ENCODE measurements at places on chromosomes 3 and 15.

GRCh38 chr15:74402873-74403587 lies 30.7 kb downstream of the SEMA7A start:
- peak; percentile 78 for DNase-seq

DNA sequence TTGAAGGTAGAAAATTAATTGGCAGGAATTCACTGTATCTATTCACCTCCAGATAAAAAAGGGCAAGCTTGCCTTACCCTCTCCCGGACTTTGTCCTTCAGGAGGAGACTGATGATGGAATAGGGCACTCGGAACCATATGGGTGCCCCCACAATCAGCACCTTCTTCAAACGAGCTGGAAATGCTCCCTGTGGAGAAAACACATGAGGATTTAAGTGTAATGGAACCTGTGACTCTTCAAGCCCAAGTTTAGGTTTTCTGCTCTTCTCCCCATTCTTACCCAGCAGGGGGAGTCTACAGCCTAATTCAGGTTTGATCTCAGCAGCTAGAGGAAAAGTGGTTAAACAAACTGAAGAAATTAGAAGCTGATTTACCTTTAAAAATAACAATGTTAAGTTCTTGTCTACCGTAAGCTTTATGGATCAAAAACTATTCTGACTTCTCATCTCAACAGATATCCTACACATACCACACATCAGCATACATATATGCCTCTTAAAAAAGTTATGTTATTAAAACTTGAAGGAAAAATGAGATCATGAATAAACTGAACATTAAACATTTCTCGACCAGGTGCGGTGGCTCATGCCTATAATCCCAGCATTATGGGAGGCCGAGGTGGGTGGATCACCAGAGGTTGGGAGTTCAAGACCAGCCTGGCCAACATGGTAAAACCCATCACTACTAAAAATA lies 57.5 kb upstream of the SIN3A start:
- DNase-seq: peak; percentile 20

DNA sequence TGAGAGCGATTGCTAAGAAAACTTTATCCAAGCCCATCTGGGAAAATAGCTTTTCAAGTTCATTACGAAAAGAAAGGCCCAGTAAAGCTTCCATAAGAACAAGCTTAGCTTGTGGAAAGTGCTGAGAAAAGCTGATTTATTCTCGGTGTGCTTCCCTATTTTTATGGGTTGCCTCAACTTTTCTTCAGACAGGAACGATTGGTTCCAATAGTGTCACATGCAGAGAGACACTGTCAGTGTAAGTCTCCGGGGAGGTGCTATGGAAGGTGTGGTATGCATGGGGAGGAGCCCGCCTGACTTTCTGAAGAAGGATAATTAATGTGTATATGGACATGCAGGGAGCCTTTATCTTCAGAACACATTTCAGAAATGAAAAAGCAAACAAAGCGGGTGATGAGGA lies 177.2 kb downstream of the SSR3 start:
- DNase-seq: no peak

- no peak for DNase-seq
Observed at GRCh38 chr3:142664311-142664710, 59.5 kb upstream of the TRPC1 start.

DNA sequence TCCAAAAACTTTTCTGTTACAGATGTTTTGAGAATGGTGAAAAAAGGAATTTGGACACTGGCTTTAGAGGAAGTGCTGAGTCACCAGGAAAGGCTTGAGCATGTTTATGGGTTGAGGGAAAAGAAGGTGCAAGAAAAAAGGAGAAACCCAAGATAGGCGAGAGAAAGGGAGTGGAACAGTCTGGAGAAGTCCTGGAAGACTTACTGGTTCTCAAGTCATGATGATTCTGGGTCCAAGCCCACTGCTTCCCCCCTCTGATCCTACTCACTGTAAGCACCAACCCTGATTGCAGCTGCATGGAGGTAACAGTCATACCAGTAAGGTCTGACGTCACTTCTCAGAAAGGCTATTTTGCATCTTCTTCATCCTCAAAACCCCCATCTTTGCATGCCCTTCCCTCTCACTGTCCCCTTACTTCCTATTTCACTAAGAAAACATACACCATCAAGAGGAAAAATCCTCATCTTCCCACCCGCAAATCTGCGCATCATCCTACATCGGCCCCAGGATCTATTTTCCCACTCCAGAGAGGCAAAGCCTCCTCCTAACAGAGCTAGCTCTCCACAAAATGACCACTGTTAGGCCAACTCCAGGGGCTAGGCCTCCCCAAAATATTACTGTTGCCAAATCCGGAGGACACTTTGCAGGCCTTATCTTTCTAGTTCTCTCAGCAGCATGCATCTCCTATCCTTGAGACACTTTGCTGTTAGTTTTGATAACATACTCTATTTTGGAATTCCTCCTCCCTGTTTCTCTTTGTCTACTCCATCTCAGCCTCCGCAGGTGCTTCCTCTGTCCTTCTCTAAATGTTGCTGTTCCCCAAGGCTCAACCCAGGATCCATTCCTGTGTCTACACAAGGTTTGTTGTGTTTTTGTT lies 3.2 kb upstream of the ATP13A3 start:
- no peak for DNase-seq

DNA sequence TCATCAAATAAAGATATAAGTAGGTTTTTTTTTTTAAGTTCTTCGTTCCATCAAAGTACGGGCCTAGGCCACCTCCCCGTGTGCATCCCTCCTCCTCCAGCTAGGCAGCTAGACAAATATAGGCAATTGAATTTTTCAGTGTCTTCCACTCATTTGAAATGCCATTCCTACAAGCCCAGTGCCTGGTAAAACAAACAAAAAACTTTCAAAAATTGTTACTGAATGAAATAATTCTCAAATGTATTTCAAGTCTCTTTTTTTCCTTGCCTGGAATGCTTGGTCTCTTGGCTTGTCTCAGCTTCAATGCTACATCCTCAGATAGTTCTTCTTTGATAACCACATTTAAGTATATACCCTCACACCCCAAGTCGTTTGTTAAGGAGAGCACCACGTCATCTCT lies 3.8 kb downstream of the EIF2AK4 start:
- no peak for DNase-seq

DNA sequence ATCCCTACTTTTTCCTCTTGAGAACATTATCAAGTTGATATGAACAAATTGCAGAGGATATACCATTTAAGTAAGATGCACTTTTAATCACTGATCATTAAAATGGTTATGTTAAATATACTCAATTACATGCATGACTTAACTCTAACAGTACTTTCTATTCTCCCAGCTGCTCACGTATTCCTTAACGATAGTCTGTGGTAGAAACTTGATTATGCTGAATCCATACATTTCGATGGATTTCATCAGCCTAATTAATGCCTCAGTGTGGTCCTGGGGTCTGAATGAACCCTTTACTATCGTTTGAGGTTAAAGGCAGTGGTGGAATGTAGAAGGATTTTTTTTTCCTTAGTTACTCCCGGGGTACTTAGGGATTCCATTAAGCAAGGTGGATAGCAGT lies 18.6 kb downstream of the SOX2 start:
- no peak for DNase-seq

- no peak for DNase-seq
Observed at GRCh38 chr15:90558171-90558573, 28.4 kb downstream of the CRTC3 start.

DNA sequence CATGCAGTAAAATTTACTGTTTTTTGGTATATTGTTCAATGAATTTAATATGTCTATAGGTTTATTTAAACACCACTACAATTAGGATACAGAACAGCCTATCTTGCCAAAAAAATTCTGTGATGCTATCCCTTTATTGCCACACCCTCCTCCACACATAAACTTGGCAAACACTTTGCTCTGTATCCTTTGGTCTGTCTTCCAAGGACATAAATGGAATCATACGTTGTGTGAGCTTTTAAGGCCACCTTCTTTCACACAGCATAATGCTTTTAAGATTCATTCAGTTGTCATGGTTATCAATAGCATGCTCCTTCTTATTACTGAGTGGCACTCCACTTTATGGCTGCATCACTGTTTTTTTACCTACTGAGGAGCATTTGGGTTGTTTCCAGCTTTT lies 71.5 kb downstream of the CERS3 start:
- DNase-seq: no peak

GRCh38 chr15:96331144-96331944 lies 844 bp downstream of the NR2F2 start:
- DNase-seq: no peak

- no peak for DNase-seq
Observed at GRCh38 chr15:83959477-83959876, 276.1 kb upstream of the GOLGA6L4 start.

DNA sequence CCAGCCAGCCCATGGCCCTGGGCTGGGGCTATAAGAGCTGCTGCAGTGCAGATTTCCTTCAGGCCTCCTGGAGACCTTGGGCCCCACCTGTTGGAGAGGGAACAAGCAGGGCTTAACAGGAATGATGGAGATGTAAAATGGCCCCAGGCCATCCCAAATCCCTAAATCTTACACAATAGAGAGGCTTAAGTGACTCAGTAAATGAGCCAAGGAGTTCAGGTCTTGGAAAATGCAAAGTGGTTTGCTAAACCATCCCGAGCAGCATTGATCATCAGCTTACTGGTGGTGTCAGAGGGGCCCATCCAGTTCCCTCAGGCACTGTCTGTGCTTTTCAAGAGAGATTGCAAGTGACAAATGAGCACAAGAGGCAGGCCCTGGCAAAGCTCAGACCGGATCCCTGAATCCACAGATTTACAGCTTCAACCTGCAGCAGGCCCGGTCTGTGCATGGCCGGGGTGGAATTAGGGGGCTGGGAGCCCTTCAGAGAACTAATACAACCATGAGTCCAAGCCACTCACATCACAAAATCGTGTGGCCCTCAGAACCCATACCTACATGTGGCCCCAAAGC lies 325.4 kb downstream of the UACA start:
- no peak for DNase-seq

DNA sequence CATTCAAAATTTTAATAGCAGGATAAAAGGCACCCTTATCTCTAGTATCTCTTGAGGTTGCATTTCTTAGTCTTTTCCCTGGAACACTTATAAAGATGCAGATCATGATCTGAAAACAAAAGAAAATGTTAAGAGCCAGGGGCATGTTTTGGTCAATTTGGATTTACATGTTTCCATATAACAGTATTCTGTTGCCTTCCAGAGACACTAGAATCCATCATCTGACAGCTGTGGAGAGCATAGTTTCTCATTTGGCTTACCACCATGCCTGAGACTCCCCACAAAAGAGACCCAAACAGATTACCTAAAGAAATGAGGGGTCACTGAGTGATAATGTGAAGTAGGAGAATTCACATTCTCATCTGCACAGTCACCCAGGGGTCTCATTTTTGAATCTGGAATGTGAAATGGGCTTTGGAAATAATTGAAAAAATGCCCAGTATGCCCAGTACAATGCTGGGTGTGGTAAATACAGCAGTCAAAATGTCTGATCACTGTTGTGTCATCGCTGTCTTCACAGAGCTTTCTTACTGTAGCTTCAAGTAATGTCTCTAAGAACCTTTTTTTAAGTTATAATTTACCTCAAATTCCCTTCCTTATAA lies 79.9 kb upstream of the ZBTB20 start:
- DNase-seq: no peak

- DNase-seq: no peak
Observed at GRCh38 chr3:32045091-32045915, 61.1 kb upstream of the GPD1L start.

- DNase-seq: no peak
Observed at GRCh38 chr3:60047426-60048200, 997.8 kb upstream of the CFAP20DC start.

- no peak for DNase-seq
Observed at GRCh38 chr15:41942886-41943285, 29.5 kb downstream of the EHD4 start.

DNA sequence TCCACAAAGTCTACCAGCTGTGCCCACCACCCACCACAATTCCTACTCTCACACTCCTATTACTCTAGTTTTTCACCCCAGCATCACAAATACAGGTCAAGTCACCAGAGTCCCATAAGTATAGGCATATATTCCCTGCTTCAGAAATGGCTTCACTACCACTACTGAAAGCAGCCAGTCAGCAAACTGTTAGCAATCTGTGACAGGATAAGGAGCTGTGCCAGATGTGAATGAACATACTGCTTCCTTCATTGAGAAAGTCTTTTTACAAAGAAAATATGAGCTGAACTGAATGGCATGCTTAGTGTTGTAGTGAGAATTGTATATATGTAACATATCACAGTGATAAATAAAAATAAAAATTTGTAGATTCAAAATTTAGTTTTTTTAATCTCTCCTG lies 76.8 kb downstream of the C3orf85 start:
- DNase-seq: no peak

DNA sequence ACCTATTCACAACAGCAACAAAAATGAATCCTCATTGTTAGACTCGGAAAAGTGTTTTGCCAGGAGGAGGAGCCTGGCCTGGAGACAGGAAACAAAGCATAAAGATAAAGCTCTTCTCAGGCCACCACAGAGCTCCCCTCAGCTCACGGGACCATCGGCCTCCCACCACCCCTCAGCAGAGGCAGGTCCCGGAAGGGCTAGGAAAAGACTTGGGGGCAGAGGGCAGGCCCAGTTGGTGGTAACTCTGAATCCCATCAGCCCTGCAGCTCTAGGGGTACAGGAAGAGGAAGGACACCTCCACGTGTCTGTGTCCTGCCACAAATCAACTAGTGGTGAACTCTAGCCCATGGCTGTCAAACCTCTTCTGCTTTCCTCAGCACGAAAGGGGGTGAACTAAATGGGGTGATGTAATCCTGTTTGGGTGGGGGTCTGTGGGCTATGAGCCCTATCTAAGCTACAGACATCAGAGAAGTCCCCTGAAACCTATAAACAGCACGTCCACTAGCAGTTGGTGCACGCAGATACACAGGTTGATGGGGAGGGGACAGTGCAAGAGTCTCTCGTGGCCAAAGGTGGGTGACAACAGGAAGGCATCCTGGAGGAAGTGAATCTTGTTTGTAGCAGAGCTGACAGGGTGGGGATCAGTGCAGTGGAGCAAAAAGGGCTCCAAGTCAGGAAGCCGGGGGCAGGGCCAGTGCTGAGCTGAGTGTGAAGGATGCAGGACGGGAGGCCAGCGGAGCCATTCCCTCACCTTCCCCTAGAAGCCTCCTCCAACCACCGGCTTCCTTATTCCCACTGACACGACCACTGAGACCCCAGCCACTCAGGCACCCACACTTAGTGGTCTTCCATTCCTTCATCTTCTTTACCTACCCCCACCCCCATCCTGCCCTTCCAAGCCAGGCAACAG lies 111.1 kb upstream of the HACD2 start:
- no peak for DNase-seq

DNA sequence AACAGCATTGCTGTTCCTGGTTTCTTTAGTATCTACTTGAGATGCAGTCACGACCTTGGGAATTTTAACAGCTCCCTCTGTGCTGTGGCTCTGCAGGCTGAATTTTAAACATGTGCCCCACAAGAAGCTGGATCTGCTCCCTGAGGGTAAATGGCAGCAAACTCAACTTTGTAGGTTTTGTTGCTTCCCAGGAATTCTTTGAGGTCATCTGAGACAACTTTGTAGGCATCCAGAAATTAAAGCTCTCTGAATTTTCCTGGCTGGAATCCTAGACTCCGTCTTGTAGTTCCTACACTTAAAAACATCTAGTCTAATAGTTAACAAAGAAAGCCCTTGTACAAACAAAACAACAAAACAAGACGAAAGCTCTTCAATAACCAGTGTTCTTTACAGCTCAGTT lies 366.3 kb downstream of the FEZF2 start:
- no peak for DNase-seq

All from stimulated activated CD4-positive, alpha-beta T cell treated with anti-CD3 and anti-CD28 coated beads, Interleukin-12 subunit alpha, Interleukin-12 subunit beta, amount 100 ng/mL, for 48 hours (primary cell).